Activated CD8-positive, alpha-beta T cell treated with anti-CD3 and anti-CD28 coated beads, Interleukin-2, amount 10 ng/mL, durations not matched to agents 7 days and 5 days (primary cell): ENCODE measurements at places on chromosomes 4 and X.

DNA sequence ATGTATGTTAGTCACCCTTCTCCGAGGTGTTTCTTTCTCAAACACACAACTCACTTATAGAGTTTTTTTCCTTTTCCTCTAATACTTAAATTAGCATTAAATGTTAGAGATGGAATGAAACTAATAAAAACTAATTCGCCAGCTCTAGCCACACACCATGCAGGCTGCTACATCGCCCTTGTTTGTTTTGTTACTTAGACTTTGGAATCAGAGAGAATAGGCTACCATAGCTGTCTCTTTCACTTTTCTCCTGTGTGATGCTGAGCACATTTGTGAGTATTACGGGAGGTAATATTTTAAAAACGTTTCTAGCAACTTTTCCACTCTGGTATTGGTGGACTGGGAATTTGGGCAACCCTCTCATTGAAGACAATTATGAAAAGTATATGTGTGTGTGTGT is 43.5 kb downstream of the ESX1 start:
- DNase-seq = no peak

DNA sequence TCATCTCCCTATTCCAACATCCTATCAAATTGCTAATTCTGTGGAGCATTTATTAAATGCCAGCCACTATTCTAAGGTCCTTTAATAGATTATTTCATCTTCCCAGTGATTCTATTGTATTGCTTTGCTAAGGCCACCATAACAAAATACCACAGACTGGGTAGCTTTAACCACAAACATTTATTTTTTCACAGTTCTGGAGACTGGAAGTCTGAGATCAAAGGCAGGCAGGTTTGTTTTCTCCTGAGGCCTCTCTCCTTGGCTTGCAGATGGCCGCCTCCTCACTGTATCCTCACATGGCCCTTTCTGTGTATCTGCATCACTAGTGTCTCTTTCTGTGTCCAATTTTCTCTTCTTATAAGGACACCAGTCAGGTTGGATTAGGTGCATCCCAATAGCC is 64.5 kb downstream of the CPE start:
- DNase-seq = no peak

DNA sequence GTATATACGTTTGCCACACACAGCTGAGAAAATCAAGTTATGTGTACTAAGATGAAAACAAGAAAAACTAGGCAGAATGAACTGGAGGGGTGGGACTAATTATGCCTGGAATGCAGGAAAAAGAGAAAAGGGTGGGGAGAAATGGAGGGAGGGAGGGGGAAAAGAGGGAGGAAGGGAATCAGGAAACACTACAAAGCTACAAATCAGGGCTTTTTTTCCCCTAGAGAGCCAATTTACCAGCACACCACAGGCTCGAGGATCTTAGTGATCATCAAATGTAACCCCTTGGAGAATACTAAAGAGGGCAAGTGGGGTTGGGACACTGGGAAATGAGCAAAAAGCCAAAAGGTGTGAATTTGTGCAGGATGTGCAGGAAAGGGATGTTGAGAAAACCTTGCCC is 451.9 kb downstream of the SMARCA1 start:
- no peak for DNase-seq

DNA sequence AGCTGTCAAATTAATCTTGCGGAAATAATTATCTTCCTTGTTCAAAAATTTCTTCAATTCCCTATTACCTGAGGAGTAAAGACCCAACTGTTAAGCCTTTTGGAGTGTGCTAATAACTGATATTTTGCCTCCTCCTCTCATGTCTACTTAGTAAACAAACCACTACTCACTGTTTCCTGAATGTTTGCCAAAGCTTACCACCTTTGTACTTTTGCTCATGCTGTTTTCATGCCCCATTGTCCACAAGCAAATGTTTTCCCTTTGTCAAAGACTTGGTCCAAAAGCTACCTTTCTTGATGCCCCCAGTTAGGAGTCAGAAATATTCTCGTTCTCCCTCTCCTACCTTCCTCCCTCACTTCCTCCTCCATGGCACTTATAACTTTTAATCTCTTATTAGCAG is 226.1 kb downstream of the ENOX2 start:
- no peak for DNase-seq

DNA sequence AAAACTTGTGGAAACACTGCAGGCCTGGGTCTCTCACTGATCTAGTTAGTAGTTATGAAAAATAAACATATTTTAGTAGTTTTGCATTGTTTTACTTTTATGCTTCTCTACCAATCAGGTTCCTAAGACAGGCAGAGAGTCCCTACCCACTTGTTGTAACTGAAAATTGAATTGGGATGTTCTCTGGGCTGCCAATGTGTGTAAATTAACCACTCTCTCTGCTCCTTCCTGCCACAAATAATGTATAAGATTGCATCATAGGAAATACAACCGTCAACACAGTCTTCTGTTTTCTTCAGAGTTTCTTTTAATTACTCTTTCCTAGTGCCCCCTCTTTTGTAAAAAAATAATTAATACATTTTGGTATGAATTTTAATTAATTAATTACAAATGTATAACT is 677.3 kb downstream of the FSTL5 start:
- no peak for DNase-seq
